ENCODE measurements at places on chromosomes 4 and X.

DNA sequence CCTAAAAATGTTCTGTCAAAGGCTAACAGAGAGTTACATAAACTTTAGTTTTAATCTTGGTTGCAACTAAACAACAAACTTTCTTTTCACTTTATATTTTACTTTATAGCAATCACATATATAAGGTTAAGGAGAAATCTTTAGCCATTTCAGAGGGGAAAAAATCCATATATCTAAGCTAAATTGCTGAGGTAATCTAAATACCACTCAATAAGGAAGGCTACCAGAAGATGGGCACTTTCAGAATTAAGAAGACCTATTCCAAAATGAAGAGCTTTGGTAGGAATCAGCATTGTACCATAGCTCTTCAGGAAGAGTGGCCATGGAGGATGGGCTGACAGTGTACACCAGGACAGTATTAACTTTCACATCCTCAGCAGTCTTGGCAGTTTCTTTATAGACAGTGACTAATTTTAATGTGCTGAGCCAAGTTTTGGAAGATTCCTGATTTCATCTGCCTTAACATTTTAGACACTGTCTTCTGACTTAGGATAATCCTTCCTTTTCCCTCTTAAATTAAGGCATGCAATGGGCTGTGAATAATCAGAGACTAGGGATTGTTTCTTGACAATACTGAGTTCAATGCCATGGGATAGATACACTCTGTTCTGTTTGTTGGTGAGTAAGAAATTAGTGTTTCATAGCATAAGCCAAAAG lies 7.1 kb downstream of the FAT4 start:
- no peak for DNase-seq

DNA sequence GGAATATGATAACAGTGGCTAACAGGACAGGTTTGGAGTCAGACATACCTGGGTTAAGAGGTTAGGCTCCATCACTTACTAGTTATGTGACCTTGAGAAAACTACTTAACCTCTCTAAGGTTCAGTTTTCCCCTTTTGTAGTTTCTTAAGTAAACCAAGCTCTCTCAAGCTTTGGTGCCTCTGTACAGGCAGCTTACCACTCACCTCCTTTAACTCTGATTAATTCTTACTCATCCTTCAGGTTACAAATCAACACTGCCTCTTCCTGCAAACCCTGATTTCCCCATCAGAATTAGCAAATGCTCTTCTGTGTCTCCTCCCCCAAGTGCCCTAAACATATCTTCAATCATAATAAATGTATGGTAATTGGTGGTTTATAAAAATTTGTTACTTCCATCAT lies 3.5 kb upstream of the SERTM2 start:
- no peak for DNase-seq

DNA sequence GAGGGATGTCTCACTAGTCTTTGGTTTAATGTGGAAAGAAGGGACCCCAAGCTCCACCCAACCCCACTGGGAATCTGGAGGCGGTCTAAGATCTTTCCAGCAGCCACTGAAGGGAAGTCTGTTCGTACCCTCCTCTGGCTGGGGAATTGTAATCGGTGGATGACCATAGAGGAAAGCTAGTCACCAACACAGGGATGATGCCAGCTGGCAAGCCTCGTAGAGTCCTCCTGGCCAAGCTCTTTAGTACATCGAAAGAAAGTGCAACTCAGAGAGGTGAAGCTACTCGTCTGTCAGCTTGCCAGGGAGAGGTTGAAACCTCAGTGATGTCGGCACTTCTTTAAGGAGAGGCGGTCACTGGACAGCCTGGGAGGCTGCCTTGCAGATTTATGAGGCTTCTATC lies 58.7 kb downstream of the MAMLD1 start:
- no peak for DNase-seq

DNA sequence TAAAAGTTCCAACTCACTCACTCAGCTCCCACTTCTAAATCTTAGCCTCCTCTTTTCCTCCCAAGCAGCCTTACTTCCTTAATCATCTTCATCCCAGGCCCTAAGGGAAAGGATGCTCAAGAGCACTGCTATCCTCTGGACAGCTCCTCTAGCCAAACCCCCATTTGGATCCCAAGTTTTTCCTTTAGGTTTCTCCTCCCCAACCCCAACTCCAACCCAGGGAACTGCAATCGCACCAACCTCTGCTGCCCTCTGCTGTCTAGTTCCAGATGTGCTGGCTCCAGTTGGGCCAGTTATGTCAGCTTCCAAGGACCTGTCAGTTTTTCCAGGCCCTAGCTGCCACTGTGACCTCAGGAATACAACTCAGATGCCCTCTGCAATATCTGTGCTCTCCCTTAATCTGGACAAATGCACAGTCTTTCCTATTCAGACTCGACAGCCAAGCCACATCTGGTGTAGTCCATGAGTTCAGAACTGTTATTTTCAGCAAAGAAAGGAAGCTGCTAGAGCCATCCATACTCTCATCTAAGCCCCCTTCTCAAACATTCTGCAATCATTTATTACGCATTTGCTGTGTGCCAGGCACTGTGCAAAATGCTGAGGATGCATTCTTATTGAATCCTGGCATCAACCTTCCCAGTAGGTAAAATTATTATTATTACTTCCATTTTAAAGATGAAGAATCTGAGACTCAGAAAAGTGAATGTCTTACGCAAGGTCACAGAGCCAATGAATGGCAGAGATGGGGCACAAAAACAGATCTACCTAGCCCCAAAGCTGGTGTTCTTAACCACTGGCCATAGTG lies 12.3 kb upstream of the XPNPEP2 start:
- DNase-seq, result no peak

DNA sequence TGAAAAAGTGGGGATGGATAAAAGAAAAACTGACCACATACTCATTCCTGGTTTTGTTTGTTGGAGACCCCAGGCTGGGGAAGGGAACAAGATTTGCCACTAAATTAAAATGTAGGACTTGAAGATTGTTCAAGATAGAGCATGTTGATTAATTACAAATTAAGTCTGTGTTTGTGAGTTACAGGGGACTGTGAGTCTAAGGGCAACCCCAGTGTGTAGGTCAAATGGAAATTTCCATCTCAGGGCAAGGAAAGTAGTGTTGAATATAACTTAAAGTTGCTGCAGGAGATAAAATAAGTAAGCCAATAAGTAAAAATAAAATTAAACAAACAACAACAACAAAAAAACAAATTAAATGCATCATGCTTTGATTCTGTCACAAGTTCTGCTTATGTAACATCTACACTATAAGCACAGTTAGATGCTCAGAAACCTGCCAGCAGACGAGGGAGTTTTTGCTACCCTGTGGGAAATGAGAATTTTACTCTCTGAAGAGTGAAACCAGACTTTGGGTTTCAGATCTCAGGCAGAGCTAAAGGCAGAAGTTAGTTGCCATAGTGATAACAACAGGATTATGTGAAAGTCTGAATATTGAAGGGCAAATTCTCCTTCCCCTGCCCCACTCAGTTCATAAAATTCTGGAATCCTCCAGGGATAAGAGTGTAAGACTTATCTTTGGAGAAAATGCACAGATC lies 352.3 kb downstream of the GRXCR1 start:
- DNase-seq, result no peak

- no peak for DNase-seq
Measured at GRCh38 chr4:56686537-56687231, 5.6 kb upstream of the HOPX start.

DNA sequence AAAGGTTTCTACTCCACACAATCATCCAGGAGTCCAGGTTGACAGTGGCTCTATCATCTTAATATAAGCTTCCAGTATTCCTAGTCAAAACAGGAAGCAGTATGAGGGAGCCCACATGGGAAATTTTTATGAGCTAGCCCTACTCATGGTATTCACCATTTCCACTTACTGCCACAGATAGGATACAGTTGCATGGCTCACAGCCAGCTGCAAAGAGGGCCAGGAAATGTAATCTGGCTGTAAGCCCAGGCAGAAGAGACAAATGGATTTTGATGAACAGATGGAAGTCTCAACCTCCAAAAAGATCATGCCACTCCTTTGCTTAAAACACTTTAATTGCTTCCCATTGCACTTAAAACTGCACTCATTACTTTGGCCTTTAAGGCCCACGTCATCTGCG lies 150.6 kb downstream of the ADAMTS3 start:
- DNase-seq, result no peak

GRCh38 chr4:189374176-189374575 lies 566.5 kb upstream of the FRG1 start:
- no peak for DNase-seq

GRCh38 chr4:105148356-105148755 lies 1.7 kb downstream of the TET2 start:
- no peak for DNase-seq

- DNase-seq, result no peak
Measured at GRCh38 chr4:1200425-1201035, 28.1 kb upstream of the SPON2 start.

- DNase-seq, result no peak
Measured at GRCh38 chr4:54215379-54216077, 13.6 kb upstream of the PDGFRA start.

DNA sequence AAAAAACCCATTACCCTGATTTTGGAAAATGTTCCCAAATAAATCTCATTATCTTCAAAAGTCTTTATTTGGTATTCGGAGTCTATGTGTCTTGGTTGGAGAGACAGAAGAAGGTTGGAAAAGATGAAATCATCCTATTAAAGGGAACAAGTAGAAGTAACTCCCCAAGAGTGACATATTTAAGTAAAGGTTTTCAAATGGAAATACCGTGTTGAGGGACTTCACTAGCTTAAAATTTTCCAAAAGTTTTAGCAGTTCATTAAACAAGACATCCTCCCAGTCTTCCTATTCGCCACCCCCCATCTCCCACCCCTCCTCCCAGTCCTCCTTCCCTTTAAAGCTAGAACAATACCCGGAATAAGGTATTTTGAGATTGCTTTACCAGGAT lies 62.7 kb upstream of the CCDC160 start:
- no peak for DNase-seq

- no peak for DNase-seq
Measured at GRCh38 chr4:57492251-57492878, 382.2 kb upstream of the IGFBP7 start.

GRCh38 chr4:36208893-36209473 lies 35.3 kb downstream of the ARAP2 start:
- DNase-seq, result no peak

DNA sequence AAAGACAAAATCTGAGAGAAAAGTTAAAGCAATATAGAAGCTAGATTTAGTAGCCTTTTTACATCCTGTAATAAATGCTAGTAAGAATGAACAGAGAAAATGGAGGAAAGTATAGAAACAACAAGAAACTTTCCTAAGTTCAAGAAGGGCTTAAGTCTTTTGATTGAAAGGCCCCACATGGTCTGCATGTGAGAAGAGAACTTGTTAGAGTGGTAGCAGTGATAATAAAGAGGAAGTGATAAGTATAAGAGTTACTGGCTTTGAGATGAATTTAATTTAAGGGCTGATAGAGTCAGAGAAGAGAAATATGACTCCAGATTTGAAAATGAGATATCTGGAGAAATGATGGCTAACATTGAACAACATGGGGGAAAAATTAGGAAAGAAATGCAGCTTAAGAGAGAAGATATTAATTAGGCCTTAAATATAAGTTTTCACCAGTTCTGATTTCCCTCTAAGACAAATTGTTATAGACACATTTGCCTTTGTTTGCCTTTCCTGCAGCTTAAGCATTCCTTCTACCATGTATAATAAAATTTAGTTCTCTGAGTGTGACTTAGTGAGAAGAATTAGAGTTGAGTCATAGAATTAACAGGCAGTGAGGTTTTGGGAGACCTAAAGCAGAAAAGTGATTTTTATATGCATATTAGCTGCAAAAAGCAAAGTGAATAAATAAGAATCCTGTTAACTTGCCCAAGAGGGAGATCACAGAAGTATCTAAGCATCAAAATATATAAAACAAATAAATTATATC lies 18.4 kb downstream of the ZFX start:
- DNase-seq, result no peak

- DNase-seq, result no peak
Measured at GRCh38 chr4:175386776-175387507, 425.1 kb downstream of the GPM6A start.

- no peak for DNase-seq
Measured at GRCh38 chrX:151985531-151985930, 11.1 kb upstream of the GABRE start.

GRCh38 chrX:101595739-101596419 lies 21.9 kb downstream of the ARMCX6 start:
- no peak for DNase-seq

- DNase-seq, result no peak
Measured at GRCh38 chr4:110508827-110509710, 33.1 kb downstream of the ENPEP start.
